ENCODE measurements at places on chromosomes 12 and 14. TPM values are rescaled to one million over a fixed set of nuclear protein-coding genes. Genes with fewer than 3 reads are reported as not detected.
A peak's percentile ranks its signal among the peaks of the same experiment; 100 is the strongest.

DNA sequence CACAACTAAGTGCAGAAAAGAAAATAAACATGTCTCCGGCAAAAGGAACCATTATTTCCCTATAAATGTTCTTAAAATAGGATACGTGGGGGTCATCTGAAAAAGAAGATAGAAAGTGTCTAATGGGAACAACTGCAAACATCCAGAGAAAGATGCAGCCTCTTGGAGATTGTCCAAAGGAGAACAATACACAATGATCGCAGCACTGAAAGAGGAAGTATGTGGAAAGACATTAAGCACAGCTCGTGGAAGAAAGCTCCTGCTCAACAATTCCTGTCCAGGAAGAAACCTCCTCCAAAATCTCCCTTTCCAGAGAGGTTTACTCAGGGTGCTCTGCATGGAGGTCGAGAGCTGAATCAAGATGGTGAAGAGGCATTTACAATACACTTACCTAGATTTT, 2.5 kb upstream of the LALBA start:
- no peaks in the 10 kb centered on the region for H3K27me3 ChIP-seq
- H3K36me3 ChIP-seq, result no peaks in the 10 kb centered on the region
- no peak for DNase-seq
- no peaks in the 10 kb centered on the region for H3K4me1 ChIP-seq
- no peak overlapping the region for H3K27ac ChIP-seq

DNA sequence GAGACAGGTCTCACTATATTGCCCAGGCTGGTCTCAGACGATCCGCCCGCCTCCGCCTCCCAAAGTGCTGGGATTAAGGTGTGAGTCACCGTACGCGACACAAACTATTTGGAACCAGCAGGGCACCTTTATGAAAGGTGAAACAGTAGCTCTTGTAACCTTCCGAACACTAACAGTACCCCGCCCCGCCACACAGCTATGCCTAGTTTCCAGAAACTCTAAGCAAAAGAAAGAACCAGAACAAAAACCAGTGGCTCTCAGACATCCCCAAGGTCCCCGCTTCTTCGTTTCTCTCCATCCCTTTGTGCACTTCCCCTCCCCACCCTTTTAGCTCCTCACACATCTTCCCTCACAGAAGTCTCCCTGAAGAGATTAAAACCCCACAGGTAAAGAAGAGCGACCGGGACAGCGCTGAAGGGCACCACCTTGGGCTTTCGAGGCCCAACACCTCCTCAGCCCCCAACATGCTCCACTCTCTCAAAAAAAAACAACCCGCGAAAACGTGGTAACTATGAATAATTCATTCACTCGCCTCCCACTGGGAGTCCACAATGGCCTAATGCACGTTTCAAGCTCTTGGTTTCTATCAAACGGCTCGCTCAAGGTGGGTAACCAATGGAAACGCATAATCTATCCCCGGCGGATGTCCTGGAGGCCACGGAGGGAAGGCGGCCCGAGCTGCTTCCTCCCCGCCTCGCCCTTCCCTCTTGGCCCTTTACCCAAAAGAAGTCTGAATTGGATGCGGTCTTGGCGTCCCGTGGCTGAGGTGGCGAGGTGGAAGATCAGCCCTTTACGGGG, 877 bp downstream of the BAG5 start:
- no peaks in the 10 kb centered on the region for H3K27me3 ChIP-seq
- DNase-seq, result no peak
- H3K4me1 ChIP-seq, result no peaks in the 10 kb centered on the region

DNA sequence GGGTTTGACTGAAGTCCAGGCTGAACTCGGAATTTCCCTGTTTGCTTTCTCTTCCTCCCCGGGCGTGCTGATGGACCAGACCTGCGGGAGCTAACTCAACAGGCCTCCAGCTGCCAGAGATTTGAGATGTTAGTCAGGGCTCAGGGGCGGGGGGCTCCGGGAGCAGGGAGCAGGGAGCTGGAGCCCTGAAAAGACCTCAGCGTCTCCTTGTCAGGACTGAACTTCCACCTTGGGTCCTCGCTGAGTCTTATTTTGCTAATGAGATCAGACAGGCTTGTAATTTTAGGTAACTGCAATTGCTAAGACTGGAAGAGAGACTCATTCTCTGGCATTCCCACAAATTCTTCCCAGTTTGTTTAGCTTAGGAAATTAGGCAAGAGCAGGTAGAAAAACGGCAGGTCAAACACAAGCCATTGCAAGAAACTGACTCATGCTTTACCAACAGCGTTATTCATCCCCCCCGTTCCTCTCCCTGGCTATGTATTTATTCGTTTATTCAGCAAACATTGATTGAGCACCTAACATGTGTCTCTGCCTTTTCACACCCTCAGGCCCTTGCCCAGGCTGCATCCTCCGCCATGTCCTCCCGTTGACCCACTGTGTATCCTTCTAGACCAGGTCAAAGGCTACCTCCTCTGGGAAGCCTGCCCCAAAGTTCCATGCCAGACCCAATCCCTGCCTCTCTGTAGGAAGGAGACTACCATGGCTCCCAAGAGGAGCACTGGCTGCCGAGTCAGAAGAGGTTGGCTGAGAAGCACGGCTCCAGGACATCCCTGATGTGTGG, 80.4 kb upstream of the DIO3 start:
- H3K27ac ChIP-seq, result no peak overlapping the region
- DNase-seq, result no peak
- H3K4me3 ChIP-seq, result no peak overlapping the region
- no peaks in the 10 kb centered on the region for H3K27me3 ChIP-seq
- H3K36me3 ChIP-seq, result no peaks in the 10 kb centered on the region

- no peaks in the 10 kb centered on the region for H3K36me3 ChIP-seq
- DNase-seq, result no peak
- no peak overlapping the region for H3K4me3 ChIP-seq
- H3K27me3 ChIP-seq, result no peaks in the 10 kb centered on the region
These were observed 47.5 kb downstream of the NT5DC3 start for GRCh38 chr12:103793512-103794045.

- H3K36me3 ChIP-seq, result no peaks in the 10 kb centered on the region
- no peaks in the 10 kb centered on the region for H3K4me1 ChIP-seq
- DNase-seq, result no peak
These were observed 29.9 kb upstream of the ZNF641 start for GRCh38 chr12:48380596-48380995.

DNA sequence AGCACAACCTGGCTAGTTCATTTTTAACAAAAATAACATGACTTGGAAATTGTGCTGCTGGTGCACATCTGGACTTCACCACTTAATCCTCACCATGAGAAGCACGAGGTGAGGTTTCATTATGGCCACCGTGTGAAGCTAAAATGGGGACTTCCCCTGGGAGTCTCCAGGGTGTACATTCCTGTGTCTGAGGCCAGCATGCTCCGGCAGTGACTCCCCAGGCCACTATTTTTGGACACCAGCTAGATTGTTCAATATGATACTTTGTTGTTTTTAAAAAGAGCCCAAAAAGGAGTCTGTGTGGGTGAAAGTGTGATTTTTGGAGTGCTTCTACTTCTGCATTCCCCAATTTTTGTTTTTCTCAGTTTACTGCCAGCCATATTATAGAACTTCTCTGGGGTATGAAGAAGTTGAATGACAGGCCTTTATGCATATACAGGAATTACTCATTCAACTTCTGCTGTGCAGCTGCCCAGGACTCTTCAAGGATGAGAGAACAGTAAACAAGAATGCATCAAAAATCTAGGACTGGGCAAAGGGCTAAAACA, 16.9 kb upstream of the AICDA start:
- H3K4me3 ChIP-seq, result no peak overlapping the region
- H3K27me3 ChIP-seq, result no peaks in the 10 kb centered on the region
- no peaks in the 10 kb centered on the region for H3K36me3 ChIP-seq
- H3K4me1 ChIP-seq, result peaks cover 5% of the 10 kb centered on the region
- DNase-seq, result peak; percentile 4

DNA sequence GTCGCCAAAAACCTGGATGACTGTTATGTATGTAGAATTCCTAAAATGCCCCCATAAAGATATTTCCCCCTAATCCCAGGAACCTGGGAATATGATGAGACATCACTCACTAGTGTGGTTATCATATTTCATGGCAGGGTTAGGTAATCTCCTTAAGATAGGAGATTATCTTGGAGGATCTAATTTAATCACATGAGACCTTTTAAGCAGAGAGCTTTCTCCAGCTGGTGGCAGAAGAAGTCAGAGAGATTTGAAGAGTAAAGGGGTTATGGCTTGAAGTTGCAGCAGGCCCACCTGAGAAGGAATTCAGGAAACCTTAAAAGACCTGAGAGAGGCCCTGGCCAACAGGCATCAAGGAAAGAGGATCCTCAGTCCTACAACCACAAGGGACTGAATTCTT, 53.6 kb downstream of the DYRK2 start:
- no peaks in the 10 kb centered on the region for H3K36me3 ChIP-seq
- DNase-seq, result no peak
- peaks cover 22% of the 10 kb centered on the region for H3K4me1 ChIP-seq
- no peaks in the 10 kb centered on the region for H3K27me3 ChIP-seq
- H3K4me3 ChIP-seq, result no peak overlapping the region

- H3K27ac ChIP-seq, result no peak overlapping the region
- DNase-seq, result peak; percentile 80
- H3K36me3 ChIP-seq, result no peaks in the 10 kb centered on the region
- no peak overlapping the region for H3K4me3 ChIP-seq
- H3K4me1 ChIP-seq, result no peaks in the 10 kb centered on the region
- H3K27me3 ChIP-seq, result no peaks in the 10 kb centered on the region
These were observed 4.8 kb downstream of the GUCY2C start for GRCh38 chr12:14691560-14691959.

- peaks cover 46% of the 10 kb centered on the region for H3K4me1 ChIP-seq
- DNase-seq, result no peak
- H3K4me3 ChIP-seq, result peak overlapping the region; percentile 98
- no peaks in the 10 kb centered on the region for H3K27me3 ChIP-seq
- H3K36me3 ChIP-seq, result no peaks in the 10 kb centered on the region
- H3K27ac ChIP-seq, result peak overlapping the region; percentile 90
These were observed 392 bp downstream of the SLC15A4 start for GRCh38 chr12:128823216-128823915.

ENDOU gene
- 0.55 TPM for total RNA-seq

TEAD4 gene
- 41.5 TPM for total RNA-seq

CCNK gene
- total RNA-seq, result 13.9 TPM

NOVA1 gene
- 0.93 TPM for total RNA-seq

Measured in right atrium auricular region (tissue), 2 donors.